Stimulated activated CD8-positive, alpha-beta memory T cell treated with anti-CD3 and anti-CD28 coated beads, Interleukin-15, amount 100 ng/mL, for 24 hours (primary cell): ENCODE measurements at places on chromosomes 12 and 14.
A peak's percentile ranks its signal among the peaks of the same experiment; 100 is the strongest.

DNA sequence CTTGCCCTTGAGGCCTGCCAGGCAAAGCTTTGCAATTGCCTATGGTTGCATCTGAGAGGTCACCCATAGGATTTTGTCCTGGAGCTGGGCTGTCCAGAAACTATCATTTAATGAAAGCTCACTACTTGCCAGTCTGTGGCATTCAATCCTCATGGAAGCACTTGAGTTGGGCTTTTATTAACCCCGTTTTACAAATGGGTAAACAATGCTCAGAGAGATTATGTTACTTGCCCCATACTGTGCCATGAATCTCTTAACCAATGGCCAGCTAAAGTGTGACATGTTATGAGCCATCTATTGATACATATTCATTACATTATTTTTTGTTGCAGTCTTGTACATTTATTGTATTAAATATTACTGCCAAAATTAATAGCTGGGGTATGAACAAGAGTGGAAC, 35.9 kb downstream of the PDZRN4 start:
- DNase-seq: no peak

GRCh38 chr12:116303066-116303465, 25.6 kb upstream of the MED13L start:
- DNase-seq: no peak

DNA sequence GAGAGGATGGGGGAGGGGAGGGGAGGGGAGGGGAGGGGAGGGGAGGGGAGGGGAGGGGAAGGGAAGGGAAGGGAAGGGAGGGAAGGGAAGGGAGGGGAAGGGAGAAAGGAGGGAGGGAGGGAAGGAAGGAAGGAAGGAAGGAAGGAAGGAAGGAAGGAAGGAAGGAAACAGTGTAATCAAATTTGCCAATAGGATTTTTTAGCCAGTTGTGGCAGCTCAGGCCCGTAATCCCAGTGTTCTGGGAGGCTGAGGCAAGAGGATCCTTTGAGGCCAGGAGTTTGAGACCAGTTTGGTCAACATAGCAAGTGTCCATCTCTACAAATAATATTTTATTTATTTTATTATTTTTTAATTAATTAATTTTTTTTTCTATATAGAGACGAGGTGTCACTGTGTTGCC, 19.4 kb downstream of the AICDA start:
- no peak for DNase-seq

- no peak for DNase-seq
Observed at GRCh38 chr14:44384093-44384492, 123.0 kb downstream of the FSCB start.

DNA sequence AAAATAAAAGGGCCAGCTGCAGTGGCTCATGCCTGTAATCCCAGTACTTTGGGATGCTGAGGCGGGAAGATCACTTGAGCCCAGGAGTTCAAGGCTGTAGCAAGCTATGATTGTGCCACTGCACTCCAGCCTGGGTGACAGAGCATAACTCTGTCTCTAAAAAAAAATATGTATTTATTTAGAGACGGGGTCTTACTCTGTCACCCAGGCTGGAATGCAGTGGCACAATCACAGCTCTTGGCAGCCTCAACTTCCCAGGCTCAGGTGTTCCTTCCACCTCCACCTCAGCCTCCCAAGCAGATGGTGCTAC, 179.3 kb upstream of the ATF7IP start:
- DNase-seq: no peak

- DNase-seq: no peak
Observed at GRCh38 chr12:115364921-115365320, 680.9 kb upstream of the TBX3 start.

- DNase-seq: no peak
Observed at GRCh38 chr12:56253091-56253490, 5.1 kb downstream of the ANKRD52 start.

DNA sequence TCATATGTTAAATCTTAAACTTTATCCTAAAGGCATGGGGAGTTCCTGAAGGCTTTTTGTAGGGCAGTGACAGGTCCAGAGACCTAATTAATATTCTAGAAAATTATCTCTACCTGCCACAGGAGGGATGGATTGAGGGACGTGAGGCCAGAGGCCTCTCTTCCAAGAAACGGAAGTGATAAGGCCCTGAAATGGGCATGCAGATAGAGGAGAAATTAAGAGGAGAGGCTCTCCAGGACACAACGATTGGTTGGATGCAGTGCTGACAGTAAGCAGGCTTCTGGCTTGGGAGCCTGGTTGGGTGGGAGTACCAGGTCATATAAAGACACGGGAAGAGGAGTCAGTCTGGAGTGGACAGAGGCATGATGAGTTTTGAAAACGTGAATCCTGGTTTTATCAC, 3.1 kb upstream of the BORCS5 start:
- no peak for DNase-seq

DNA sequence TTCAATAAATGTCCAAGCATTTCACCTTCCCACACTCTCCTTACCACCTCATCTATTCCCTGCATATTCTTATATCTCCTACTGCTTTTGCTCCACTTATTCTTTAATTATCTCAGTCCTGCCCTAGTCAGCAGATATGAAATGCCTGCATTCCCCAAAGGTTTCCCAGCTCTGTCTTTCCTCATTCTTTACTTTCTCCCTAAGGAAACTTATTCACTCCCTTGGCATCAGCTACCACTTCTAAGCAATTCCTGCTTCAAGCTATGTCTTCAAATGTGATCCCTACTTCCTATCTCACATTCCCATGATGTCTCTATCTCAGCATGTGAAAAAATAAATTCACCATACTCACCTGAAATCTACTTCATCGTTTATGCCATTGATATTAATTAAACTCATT, 111.8 kb downstream of the CAPZA3 start:
- DNase-seq: no peak

GRCh38 chr12:128313931-128314330, 47.0 kb downstream of the TMEM132C start:
- DNase-seq: no peak

DNA sequence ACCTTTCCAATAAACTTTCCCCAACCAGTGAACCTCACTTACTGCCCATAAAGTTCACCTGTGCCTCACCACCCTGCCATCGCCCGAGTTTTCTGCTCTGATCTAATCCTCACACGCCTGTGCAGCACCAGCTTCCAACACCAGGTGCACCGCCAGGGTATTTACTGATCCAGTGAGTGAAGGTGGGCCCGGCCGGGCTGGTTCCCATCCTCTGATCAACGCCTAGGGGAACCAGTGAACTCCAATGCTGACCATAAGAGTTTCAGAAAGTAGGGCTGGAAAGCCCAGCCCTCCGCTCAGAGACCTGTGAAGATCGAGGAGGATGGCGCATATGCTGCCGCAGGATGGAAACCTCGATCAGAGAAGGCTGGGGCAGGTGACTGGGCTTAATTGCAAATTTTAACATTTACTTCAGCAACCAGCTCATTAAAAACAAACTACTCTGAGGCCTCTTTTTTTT, 685 bp upstream of the MYL6B start:
- DNase-seq: peak; percentile 35
